Cardiac muscle cell (in vitro differentiated cells and primary cell): ENCODE measurements at places on chromosomes 1 and 21. TPM values are rescaled to one million over a fixed set of nuclear protein-coding genes. Genes with fewer than 3 reads are reported as not detected.

GRCh38 chr1:215267495-215267894 lies 185.0 kb downstream of the KCNK2 start:
- no peaks in the 10 kb centered on the region for H3K27me3 ChIP-seq
- H3K4me1 ChIP-seq: no peaks in the 10 kb centered on the region
- H3K36me3 ChIP-seq: no peaks in the 10 kb centered on the region
- no peak for DNase-seq
- no peak overlapping the region for H3K4me3 ChIP-seq

GRCh38 chr1:11157394-11157793 lies 31.8 kb upstream of the ANGPTL7 start:
- H3K27ac ChIP-seq: peak overlapping the region; percentile 1
- no peak for DNase-seq
- H3K4me3 ChIP-seq: no peak overlapping the region
- no peaks in the 10 kb centered on the region for H3K4me1 ChIP-seq

- H3K36me3 ChIP-seq: no peaks in the 10 kb centered on the region
- no peak for DNase-seq
- H3K4me1 ChIP-seq: no peaks in the 10 kb centered on the region
- H3K27ac ChIP-seq: no peak overlapping the region
- H3K4me3 ChIP-seq: no peak overlapping the region
- no peaks in the 10 kb centered on the region for H3K27me3 ChIP-seq
Observed at GRCh38 chr1:185388346-185388745, 71.3 kb upstream of the IVNS1ABP start.

DNA sequence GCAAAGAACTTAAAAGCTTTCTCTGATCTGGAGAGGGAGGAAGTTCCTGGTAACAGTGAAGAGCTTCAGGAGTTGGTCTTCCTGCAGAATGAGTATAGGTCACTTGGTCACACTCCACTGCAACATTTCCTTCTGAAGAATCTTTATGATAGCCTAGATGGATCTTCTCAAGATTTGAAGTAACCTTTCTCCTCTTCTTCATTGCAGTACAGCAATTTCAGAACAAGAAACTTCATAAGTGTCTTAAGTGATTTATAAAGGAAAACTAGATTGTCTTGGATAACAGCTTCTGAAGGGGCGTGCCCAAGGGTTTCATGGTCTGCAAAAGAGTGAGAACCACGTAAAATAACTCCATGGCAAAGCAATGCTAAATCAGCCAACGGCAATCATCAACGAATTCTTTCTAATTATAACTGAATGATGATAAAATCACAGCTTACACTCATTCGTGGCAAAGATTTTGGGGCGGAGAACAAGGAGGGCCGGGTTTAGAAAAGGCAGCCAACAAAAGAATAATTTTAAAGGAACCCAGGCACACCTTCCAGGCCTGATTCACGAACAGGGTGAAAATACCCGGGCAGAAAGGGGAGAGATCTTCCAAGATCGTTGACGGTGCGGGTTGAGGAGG lies 53.9 kb upstream of the ASPM start:
- peak overlapping the region; percentile 90 for H3K27ac ChIP-seq
- H3K4me1 ChIP-seq: peaks cover 19% of the 10 kb centered on the region
- H3K4me3 ChIP-seq: peak overlapping the region; percentile 87

DNA sequence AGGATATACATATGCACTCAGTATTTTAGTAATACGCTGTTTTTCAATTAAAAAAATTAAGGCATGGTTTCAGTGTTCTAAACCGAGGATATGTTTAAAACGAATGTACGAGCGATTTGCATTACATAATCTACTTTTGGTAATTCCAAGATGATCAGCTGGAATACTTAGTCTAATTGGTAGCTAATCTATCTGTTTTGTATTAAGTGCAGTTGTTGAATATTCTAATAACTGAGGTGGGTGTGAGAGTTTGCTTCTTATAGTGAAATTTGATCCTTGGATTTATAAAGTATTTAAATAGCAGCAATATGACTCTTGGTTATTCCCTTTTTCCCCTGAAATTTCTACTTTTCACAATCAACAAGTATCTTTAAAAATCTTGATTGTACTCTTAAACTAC lies 1.3 kb downstream of the RNF2 start:
- no peaks in the 10 kb centered on the region for H3K36me3 ChIP-seq
- peaks cover 12% of the 10 kb centered on the region for H3K4me1 ChIP-seq
- no peak for DNase-seq
- H3K27me3 ChIP-seq: peaks cover under 1% of the 10 kb centered on the region
- no peak overlapping the region for H3K27ac ChIP-seq
- H3K4me3 ChIP-seq: peak overlapping the region; percentile 91

DNA sequence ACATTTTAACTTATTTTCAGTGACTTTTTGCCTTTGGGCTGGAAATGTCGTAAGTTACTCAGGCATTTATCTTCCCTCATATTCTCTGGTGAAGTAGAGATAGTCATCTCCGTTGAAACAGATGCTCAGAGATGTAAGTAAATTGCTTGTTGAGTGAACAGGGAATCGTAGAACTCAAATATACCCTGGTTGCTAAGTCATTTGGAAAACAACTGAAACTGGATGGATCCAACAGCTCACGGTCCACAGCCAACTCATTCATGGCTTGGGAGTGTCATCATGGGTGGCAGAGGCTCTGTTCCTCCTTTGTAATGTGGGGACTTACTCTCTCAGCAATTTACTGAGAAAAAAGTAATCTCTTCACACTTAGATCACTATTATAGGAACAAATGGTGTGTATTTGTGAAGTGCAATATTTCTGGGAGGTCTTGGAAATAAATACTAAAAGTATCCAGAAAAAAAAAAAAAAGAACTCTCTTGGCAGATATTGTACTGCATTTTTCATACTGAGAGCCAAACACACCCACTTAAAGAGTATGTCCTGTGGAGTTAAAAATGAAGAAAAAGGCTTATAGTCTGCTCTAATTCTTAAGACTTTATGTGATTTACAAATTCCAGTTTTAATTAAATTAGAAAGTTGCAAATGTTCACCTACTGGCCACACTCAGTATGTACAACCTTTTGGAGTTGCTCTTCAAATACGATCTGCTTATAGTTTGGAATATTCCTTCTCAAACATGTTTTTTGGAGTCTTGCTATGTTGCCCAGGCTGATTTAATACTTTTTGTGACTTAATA lies 107.4 kb downstream of the LEPR start:
- H3K4me3 ChIP-seq: no peak overlapping the region
- H3K4me1 ChIP-seq: no peaks in the 10 kb centered on the region
- no peak for DNase-seq
- H3K27ac ChIP-seq: no peak overlapping the region

- no peaks in the 10 kb centered on the region for H3K27me3 ChIP-seq
- H3K4me1 ChIP-seq: peaks cover 30% of the 10 kb centered on the region
- DNase-seq: no peak
- H3K36me3 ChIP-seq: no peaks in the 10 kb centered on the region
Observed at GRCh38 chr1:25765136-25765922, 34.7 kb upstream of the SELENON start.

DNA sequence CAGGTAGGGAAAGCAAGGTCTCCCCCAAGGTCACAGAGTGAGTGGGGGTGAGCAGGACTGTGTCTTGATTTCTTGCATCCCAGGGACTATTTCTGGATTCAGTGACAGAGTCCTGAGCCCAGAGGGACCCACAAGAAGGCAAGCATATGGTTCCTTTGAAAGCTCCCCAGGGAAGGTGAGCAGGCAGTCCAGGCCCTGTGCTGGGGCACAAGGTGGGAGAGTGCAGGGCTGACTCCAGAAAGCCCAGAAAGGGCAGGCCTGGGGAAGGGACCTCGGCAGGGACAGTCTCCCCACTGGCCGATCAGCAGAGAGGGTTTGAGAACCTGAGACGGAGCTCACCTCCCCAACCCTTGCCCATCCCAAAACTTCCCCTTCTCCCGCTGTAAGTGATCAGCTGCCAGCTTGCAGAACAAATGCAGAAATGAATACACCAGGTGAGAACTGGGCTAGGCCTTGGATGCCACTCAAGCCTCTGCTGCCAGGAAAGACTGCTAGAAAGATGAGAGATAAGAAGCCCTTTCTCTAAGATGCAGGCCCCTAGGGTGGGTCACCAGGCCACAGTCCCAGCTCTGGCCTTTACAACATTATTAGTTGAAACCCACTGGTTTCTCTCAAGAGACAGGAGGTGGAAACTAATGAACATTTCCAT lies 121.0 kb downstream of the GLIS1 start:
- no peaks in the 10 kb centered on the region for H3K36me3 ChIP-seq
- H3K27me3 ChIP-seq: no peaks in the 10 kb centered on the region
- H3K4me1 ChIP-seq: no peaks in the 10 kb centered on the region
- DNase-seq: no peak
- no peak overlapping the region for H3K27ac ChIP-seq

DNA sequence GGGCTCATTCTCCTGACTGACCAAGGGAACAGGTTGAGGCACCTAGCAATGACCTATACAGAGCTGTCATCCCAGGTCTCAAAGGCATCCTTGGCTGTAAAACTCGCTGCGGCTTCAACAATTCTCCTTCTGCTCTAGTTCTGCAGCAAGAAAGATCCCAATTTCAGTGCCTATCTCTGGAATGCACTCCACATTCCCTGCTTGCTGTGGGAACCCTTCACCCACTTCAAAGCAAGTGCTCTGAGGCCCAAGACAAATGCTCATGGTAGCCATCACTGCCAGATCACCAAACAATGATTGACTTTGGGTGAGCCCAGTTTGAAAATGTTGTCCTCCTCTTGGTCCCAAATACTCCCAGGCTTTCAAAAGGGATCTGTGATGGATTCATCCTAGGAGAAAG lies 37.7 kb upstream of the FMO3 start:
- no peak overlapping the region for H3K4me3 ChIP-seq
- H3K27me3 ChIP-seq: no peaks in the 10 kb centered on the region
- no peak for DNase-seq
- no peak overlapping the region for H3K27ac ChIP-seq
- no peaks in the 10 kb centered on the region for H3K36me3 ChIP-seq

DNA sequence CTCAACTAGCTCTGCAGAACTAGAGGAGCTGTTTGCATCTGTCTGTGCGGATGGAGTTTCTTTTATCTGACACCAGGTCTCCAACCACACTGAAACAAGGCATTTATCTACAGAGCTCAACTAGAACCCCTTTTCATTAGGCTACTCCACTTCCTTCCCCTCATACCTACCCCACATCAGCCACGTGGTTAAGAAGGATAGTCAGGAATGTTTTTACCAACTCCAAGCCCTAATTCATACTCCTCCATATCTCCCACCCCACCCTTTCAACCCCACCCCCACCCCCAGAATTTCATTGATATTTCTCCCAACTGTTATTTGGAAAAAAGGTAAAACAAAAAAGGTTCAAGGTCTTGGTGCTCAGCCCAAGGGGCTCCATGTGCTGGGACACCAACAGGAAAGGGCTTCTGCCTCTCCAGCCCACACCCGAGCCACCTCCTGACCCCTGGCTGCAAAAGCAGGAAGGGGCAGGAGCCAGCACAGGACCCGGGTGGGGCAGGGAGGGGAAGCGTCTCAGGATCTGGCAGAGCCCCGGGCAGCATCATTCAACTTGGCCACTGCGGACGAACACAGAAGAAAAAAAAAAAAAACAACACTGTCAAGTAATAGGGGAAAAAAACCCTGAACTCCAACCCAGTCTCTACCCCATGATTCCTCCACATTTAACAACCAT lies 7.0 kb downstream of the ENSA start:
- peaks cover 62% of the 10 kb centered on the region for H3K36me3 ChIP-seq
- no peak overlapping the region for H3K4me3 ChIP-seq
- no peaks in the 10 kb centered on the region for H3K27me3 ChIP-seq
- no peaks in the 10 kb centered on the region for H3K4me1 ChIP-seq

DNA sequence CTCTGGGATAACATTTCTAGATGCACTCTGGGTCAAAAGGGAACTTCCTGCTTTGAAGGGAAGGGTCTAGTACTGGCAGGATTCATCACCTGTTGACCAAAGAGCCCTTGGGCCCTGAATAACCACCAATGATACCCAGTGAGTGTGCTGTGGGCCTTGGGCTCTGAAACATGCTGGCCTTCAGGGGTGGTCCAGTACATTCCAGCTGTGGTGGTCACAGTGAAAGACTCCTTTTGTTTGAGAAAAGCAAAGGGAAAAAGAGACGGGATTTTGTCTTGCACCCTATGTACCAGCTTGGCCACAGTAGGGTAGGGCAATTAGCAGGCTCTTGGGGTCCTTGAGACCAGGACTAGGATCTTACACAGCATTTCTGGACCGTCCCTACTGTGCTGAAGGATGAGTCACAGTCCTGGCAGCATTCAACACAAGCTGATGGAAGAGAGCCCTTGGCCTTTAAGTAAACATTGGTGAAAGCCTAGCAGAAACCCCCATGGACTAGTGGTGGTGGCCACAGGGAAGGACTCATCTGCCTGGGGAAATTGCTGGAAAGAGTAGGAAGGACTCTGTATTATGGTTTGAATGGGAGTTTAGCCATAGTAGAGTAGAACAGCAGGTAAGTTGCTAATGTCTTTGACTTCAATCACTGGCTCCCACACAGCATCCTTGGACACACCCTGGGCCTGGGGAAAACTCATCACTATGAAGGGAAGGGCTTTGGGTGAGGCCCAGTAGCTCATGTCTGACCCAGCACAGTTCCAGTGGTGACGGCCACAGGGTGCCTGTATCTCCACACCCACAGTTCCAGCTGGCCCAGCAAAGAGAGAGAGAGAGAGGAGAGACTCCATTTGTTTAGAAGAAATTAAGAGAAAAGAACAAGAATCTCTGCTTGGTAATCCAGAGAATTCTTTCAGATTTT lies 87.5 kb downstream of the COL24A1 start:
- no peaks in the 10 kb centered on the region for H3K27me3 ChIP-seq
- DNase-seq: no peak
- no peak overlapping the region for H3K4me3 ChIP-seq
- no peak overlapping the region for H3K27ac ChIP-seq
- no peaks in the 10 kb centered on the region for H3K36me3 ChIP-seq

DNA sequence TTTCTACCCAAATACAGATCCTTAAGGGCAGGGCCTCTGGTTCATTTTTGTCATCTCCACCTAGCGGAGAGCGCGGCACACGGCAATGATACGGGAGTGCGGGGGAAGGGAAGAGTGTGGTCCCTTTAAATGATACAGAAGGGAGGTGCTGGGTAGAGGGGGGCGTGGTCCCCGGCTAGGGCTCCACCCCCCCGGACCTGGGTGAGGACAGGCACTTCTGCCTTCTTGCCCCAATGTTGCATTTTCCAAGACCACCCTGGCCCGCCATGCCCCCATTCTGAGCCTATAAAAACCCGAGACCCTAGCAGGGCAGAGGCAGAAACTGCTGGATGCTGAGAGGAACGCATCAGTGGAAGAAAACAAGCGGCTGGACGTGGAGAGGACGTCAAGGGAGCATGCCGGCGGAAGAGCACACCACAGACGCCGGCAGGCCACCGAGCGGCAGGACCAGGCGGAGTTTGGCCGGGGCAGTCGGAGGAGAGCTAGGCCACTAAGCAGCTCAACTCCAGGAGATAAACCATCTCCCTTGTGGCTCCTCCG lies 30.0 kb downstream of the LRRC3 start:
- H3K4me1 ChIP-seq: peaks cover 19% of the 10 kb centered on the region
- peak; percentile 74 for DNase-seq
- H3K27ac ChIP-seq: peak overlapping the region; percentile 36
- peak overlapping the region; percentile 29 for H3K4me3 ChIP-seq
- no peaks in the 10 kb centered on the region for H3K36me3 ChIP-seq

The OR2L8 gene
- total RNA-seq: not detected in 2 replicates

The GJA5 gene
- total RNA-seq: 23.9 and 25.8 TPM in 2 replicates

The PIGV gene
- total RNA-seq: 8.5 and 13.7 TPM in 2 replicates

The DPH5 gene
- 20.3 and 35.8 TPM in 2 replicates for total RNA-seq

The RNF207 gene
- total RNA-seq: 198 and 273 TPM in 2 replicates

The RXRG gene
- 247 and 285 TPM in 2 replicates for total RNA-seq
